ENCODE measurements at places on chromosomes 2 and 18. TPM values are rescaled to one million over a fixed set of nuclear protein-coding genes. Genes with fewer than 3 reads are reported as not detected.

The PHLPP1 gene
- 29.2 TPM for total RNA-seq

The RAPGEF4 gene
- 0.69 TPM for total RNA-seq

The CHRNA1 gene
- total RNA-seq: not detected

The KCNF1 gene
- 3.0 TPM for total RNA-seq

The ASB18 gene
- not detected for total RNA-seq

The POTEC gene
- not detected for total RNA-seq

The SGPP2 gene
- not detected for total RNA-seq

The MRPL19 gene
- total RNA-seq: 70.3 TPM

The SCG2 gene
- 3.4 TPM for total RNA-seq

The SERPINB11 gene
- not detected for total RNA-seq

The CSRNP3 gene
- 4.3 TPM for total RNA-seq

The GPATCH11 gene
- total RNA-seq: 4.8 TPM

The KIF1A gene
- total RNA-seq: 46.8 TPM

The MYOM1 gene
- 0.55 TPM for total RNA-seq

The LDLRAD4 gene
- 23.9 TPM for total RNA-seq

The ASTL gene
- total RNA-seq: not detected

The IL1R1 gene
- 0.04 TPM for total RNA-seq

The TUBA4A gene
- 43.9 TPM for total RNA-seq

The CERKL gene
- 0.14 TPM for total RNA-seq

The GALR1 gene
- 0.17 TPM for total RNA-seq

The FBXO15 gene
- total RNA-seq: 0.55 TPM

Measured in H7 (cell line).